Karpas-422 (cell line): ENCODE measurements at places on chromosomes 13 and 19. TPM values are rescaled to one million over a fixed set of nuclear protein-coding genes. Genes with fewer than 3 reads are reported as not detected.

GRCh38 chr13:77118134-77118533 lies 91.2 kb upstream of the FBXL3 start:
- no peak overlapping the region for H3K27ac ChIP-seq
- no peak overlapping the region for H3K4me3 ChIP-seq
- DNase-seq, result no peak
- H3K36me3 ChIP-seq, result peaks cover 51% of the 10 kb centered on the region

GRCh38 chr13:112851107-112852038 lies 117.6 kb upstream of the MCF2L start:
- DNase-seq, result no peak
- no peak overlapping the region for H3K27ac ChIP-seq
- no peaks in the 10 kb centered on the region for H3K36me3 ChIP-seq
- H3K27me3 ChIP-seq, result no peaks in the 10 kb centered on the region
- no peaks in the 10 kb centered on the region for H3K4me1 ChIP-seq
- no peak overlapping the region for H3K4me3 ChIP-seq

The MIDN gene
- total RNA-seq, result 21.4 and 40.5 TPM in 2 replicates

- no peaks in the 10 kb centered on the region for H3K27me3 ChIP-seq
- peak; percentile 59 for DNase-seq
Measured at GRCh38 chr19:14408491-14409145, 10.5 kb downstream of the DDX39A start.

GRCh38 chr19:45677351-45678230 lies 9.6 kb downstream of the GIPR start:
- H3K4me3 ChIP-seq, result no peak overlapping the region
- no peaks in the 10 kb centered on the region for H3K36me3 ChIP-seq
- peaks cover 8% of the 10 kb centered on the region for H3K4me1 ChIP-seq
- no peak overlapping the region for H3K27ac ChIP-seq
